Esophagus muscularis mucosa (tissue), 4 donors: ENCODE measurements at places on chromosomes 7 and 10. TPM values are rescaled to one million over a fixed set of nuclear protein-coding genes. Genes with fewer than 3 reads are reported as not detected.

POMZP3 gene
- total RNA-seq: 16.4 TPM

GRCh38 chr10:97547962-97548361 lies 24.6 kb upstream of the ANKRD2 start:
- no peak for DNase-seq

GRCh38 chr10:78944723-78945312 lies 123.9 kb upstream of the ZMIZ1 start:
- DNase-seq: no peak

COL1A2 gene
- 697 TPM for total RNA-seq

PLA2G12B gene
- total RNA-seq: not detected

DNA sequence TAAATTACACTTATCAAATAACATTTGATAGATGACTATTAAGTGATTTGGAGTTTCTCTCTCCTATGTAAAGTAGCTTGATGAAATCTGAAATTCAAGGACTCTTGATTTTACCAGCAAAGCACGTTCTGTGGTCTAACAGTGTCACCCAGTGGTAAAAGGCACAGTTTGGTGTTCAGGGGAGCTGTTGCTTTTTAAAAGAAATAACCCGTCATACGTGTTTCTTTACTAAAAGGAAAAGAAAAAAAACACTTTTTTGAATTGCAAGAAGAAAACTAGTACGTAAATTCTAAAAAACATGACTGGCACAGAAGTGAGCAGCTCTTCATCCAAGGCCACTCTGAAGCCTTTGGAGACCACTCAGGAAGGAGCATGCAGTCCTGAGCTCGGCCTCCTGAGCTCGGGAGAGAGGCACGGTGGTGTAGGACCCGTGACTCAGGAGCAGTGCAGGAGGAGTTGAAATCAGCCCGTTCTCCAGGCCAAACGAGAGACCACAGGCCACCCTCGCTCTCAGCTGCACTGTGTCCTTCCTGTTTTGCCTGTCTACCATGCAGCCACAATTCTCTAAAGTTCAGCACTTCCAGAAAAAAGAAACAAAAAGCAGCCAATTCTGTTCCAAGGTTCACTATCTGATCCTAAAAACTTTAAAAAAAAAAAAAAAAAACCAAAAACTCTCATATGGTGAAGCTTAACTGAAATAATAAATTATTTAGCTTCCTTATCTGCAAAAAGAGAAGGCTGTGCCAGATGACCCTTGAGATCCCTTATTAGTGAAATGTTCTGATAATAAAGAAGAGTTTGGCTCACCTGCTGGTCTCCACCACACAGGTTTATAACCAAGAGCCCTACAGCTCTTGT lies 212.6 kb upstream of the FRMD4A start:
- DNase-seq: no peak

GRCh38 chr10:7856678-7857077 lies 38.4 kb downstream of the TAF3 start:
- DNase-seq: no peak

- peak; percentile 88 for DNase-seq
Observed at GRCh38 chr7:149422914-149423301, 38.0 kb downstream of the ZNF777 start.

DNA sequence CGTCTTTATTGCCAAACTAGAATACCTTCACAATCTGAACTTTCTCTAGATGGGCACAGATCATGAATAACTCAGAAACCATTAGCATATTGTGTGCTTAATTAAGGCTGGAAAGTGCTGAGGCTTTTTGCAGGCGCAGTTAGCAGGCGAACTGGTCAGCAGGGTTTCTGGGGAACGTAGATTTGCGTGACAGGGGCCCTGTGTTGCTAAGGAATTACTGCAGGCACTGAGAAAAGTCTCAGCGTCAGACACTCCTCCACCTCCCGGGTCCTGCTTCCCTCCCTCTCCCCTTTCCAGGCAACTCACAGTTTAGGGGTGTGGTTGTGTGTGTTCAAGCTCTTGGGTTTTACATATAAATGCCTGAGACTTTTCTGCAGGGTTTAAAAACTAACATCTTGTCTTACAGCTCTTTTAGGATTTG lies 2.2 kb downstream of the MAP3K8 start:
- DNase-seq: no peak

YAE1 gene
- total RNA-seq: 15.7 TPM

GRCh38 chr7:27419581-27420177 lies 177.1 kb downstream of the EVX1 start:
- DNase-seq: no peak

CALD1 gene
- total RNA-seq: 3,138 TPM

CALML5 gene
- total RNA-seq: not detected

ANKRD30A gene
- not detected for total RNA-seq
